Activated CD8-positive, alpha-beta memory T cell treated with anti-CD3 and anti-CD28 coated beads, Interleukin-2, amount 10 ng/mL, durations not matched to agents 7 days and 5 days (primary cell): ENCODE measurements at places on chromosomes 3 and 15. TPM values are rescaled to one million over a fixed set of nuclear protein-coding genes. Genes with fewer than 3 reads are reported as not detected.

GRCh38 chr3:142019794-142020320, 129.5 kb downstream of the TFDP2 start:
- no peak for DNase-seq

The A4GNT gene
- not detected for total RNA-seq

The KCNH8 gene
- not detected for total RNA-seq

DNA sequence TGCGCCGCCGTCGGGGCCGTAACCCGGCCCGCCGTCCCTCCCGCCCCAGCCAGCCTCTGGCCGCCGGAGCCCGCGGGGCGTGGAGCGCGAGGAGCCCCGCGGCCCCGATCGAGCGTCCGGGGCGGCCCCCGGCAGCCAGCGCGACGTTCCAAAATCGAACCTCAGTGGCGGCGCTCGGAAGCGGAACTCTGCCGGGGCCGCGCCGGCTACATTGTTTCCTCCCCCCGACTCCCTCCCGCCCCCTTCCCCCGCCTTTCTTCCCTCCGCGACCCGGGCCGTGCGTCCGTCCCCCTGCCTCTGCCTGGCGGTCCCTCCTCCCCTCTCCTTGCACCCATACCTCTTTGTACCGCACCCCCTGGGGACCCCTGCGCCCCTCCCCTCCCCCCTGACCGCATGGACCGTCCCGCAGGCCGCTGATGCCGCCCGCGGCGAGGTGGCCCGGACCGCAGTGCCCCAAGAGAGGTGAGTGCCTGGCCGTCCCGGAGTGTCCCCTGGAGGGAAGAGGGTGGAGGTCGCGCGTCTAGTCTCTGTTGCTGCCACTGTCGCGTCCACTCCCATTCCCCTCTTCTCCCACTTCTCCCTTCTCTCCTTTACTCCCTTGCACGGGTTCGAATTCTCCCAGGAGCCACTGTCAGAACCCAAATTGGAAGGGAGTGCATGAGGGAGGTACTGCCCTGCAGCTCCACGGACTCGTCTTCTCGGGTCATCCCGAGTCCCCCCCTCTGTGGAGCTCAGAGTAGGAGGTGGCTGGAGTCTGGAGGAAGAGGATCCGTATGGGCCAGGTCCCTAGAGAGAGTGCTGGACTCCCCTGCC, 585 bp downstream of the CSK start:
- peak; percentile 76 for DNase-seq

The KCNAB1 gene
- 0.19 TPM for total RNA-seq

GRCh38 chr15:51186181-51186705, 91.5 kb upstream of the TNFAIP8L3 start:
- DNase-seq, result no peak

The MYL3 gene
- total RNA-seq, result not detected

The RAD51 gene
- total RNA-seq, result 73.0 TPM

The HYKK gene
- total RNA-seq, result 1.9 TPM

The SCAMP5 gene
- 0.61 TPM for total RNA-seq

GRCh38 chr15:59159210-59159609, 47.4 kb upstream of the LDHAL6B start:
- DNase-seq, result no peak

- no peak for DNase-seq
These were observed 46.9 kb upstream of the SLC7A14 start for GRCh38 chr3:170632780-170633179.

DNA sequence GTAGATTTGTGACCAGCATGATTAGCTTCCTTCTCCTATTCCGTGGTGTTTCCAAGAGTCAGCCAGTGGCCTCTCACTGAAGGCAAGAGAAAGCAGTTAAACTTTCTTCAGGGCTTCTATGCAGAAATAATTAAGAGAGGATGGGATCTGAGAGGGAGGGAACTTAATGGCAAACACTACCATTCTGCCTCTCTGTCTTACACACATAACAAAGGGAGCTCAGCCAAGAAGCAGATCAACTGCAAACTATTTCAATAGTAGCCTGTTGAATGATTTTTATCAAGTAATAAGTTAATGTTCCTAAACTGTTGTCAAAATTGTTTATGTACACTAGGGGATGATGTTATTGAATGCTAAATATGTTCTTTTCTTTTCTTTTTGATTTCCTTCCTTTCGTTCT, 11.8 kb downstream of the OXSR1 start:
- no peak for DNase-seq

GRCh38 chr3:132800958-132801357, 78.7 kb upstream of the NPHP3 start:
- no peak for DNase-seq

DNA sequence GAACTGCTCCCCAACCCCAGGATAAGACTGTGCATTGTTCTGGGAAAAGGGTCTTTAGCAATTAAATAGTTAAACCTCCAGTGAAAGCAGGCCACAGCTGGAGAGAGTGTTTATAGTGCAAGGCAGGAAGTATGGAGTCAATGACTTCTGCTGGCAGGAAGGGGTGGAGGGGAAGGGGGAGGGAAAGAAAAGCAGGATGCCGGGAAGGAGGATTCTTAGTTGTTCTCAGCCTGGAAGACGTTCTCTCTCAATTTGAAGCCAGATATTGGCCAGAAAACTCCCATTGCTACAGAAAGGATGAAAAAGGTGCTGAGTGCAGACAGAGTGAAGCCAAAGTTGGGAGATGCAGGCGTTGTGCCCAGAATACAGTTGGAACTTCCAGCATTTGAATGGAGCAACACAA, 35.7 kb upstream of the ACTL6A start:
- DNase-seq, result no peak

The DNASE1L3 gene
- total RNA-seq, result not detected

The TRMT10C gene
- 24.1 TPM for total RNA-seq

DNA sequence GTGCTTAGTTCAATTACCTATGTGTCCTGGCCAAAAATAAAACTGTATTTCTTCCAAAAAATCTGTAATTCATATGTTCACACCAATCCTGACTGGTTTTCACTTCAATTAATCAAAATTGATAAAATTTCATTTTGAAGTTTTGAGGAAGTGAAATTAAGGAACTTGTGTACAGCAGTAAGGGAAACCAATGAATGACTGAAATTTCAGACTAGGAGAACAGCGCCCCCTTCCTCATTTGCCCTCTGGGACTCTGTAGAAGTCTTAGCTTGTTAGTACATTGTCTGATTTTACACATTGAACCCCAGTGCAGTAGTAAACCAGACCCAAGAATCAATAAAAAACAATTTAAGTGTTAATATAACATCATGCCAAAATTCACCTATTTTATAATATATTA, 495.3 kb upstream of the AGTR1 start:
- DNase-seq, result no peak

The HCLS1 gene
- total RNA-seq, result 312 TPM

- no peak for DNase-seq
These were observed 24.8 kb upstream of the SHISA5 start for GRCh38 chr3:48528754-48529153.

DNA sequence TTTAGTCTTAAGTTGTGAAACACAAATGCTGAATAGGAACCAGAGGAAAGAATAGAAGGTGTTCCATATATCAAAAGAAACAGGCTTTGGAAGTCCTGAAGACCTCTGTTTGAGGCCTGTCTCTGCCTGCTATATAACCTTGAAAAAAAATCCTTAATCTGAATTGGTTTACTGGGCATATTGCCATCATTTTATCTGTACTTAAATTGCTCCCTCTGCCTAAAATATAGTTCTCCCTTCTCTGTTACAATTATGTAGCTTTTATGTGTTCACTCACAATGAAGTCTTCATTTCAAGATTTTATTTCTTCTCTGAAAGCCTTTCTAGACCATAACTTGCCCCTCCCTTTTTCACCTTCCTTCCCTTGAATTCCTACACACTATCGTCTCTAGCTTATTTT, 21.2 kb downstream of the ARL13B start:
- DNase-seq, result no peak

GRCh38 chr15:77696871-77697270, 64.2 kb upstream of the LINGO1 start:
- no peak for DNase-seq

DNA sequence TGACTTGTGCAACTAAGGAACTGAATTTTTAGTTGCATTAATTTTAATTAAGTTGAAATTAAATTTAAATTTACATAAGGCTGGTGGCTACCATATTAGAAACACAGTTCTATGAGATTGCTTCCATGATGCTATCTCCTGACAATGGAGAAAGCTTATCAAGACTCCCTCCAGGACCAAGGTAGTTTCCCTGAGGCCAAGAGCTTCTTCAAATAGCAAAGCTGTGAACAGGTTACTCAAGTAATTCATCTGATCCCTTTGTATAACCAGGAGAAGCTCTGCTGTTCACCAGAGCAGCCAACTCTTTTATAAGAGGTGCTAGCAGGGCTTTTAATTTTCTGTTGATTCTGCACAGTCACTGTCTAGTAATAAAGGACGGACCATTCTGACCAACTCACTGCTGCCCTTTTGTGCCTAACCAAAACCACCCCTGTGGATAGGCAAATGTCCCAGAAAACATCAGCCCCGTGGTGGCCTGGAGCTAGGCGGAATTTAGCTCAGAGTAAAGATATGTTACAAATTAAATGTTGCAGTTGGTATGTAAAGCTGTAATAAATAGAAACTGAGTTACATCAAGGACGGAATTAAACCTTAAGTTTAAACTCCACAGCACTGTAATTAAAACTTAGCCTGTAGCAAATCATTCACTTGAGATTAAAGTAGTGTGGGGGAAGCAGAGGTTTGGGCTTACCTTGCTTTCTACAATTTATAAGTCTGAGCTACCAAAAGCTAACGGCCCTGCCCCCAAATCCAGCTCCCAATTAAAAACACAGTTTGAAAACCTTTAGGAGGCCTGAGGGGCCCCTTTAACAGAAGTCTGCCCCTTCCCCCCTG, 55.6 kb upstream of the LRTM1 start:
- no peak for DNase-seq

DNA sequence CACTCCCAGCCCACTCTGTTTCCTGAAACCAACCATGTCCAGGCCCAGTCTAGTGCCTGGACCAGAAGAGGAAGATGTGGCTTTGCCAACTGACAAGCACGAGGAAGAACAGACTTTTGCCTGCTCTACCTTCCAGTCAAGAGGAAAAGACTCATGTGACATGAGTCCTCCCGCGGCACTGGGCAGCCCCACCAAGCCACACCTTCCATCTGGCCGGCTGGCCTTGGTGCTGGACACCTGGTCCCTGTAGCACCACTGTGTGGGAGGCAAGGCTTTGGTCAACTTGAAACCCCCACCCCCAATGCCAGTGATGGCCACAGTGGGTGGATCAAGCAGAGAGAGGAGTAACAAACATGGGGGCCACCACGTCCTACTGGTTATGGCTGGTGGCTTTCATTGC, 12.5 kb downstream of the CHDH start:
- no peak for DNase-seq

The BNIP2 gene
- total RNA-seq, result 75.2 TPM

GRCh38 chr15:40054855-40055575, 16.0 kb upstream of the SRP14 start:
- peak; percentile 70 for DNase-seq

DNA sequence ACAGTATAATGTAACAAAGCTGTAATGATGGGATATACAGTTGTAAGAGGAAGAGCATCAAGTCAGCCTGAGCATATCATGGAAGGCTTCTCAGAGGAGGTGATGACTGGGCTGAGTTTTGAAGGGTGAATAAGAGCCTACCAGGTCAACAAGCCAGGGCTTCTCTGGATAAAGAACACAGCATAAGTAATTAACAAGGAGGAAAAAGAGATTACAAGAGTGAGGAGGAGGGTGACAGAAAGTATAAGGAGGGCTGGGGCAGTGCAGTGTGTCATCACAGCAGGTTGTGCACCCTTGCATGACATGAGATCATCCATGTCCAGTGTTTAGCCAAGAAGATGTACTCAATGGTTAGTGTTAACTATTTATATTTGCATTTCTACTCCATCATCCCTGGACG, 16.9 kb upstream of the SPATA12 start:
- DNase-seq, result no peak

- no peak for DNase-seq
These were observed 870 bp upstream of the TMEM40 start for GRCh38 chr3:12759693-12760565.

- no peak for DNase-seq
These were observed 30.5 kb downstream of the TNK2 start for GRCh38 chr3:195877767-195878423.

DNA sequence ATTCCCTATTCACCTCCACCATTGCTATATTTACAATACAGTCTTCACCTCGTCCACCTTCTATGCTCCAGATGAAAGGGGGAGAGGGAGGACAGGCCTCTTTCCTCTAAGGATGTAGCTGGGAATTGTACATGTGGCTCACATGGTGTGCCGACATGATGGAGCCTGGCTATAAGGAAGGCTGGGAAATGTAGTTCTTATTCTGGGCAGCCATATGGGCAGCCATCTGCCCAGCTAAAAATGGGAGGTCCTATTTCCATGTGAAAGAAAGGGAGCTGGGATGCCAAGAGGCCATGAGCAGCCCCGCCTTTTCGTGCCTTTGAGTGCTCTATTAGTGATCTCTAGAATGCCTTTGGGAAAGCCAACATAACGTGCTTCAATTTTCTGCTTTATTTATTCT, 27.1 kb upstream of the MGLL start:
- no peak for DNase-seq

DNA sequence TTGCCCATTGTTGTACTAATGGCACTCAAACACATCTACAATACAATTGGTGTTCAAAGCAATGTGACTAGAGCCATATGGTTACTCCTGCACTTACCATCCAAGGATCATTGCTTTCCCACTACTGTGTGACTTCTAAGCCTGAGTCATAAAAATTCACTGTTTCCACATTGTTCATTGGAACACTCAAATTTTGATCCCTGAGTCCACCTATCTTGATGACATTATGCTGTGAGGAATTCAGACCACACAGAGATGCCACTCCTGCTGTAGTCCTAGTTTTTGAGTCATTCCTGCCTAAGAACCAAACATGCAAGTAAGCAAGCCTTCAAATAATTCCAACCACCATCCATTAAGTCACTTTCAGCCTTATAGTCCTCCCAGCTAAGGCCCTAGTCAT, 176.2 kb downstream of the EFHB start:
- no peak for DNase-seq

- no peak for DNase-seq
These were observed 105.0 kb downstream of the SSR3 start for GRCh38 chr3:156449710-156450574.

DNA sequence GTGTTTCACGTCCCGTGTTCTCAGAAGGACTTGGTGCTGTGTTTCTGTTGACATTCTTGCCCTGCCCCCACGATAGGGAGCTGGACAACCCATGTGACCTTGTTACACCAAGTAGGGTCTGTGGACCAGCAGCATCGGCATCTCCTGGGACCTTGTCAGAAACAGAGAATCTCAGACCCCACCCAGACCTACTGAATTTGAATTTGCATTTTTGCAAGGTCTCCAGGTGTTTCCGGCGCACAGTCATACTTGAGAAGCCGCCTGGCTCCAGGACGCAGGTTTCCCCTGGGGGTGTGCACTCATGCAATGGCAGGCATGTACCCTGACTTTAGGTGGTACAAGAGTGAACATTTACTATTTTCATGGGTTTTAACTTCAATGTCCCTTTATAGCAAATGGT, 117.9 kb downstream of the TLE3 start:
- no peak for DNase-seq

DNA sequence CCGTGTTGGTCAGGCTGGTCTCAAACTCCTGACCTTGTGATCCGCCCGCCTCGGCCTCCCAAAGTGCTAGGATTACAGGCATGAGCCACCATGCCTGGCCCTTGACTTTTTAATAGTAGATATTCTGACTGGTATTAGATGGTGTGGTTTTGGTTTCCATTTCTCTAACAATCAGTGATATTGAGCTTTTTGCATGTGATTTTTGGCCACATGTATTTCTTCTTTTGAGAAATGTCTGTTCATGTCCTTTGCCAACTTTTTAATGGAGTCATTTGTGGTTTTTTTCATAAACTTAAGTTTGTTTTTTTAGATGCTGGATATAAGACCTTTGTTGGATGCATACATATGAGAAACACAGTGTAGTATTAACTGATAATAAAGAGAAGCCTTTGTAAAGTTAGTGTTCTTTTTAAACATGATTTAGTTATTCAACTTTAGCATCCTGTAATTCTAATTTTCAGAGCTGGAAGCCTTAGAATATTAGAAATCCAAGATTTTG, 280.8 kb downstream of the RBMS3 start:
- no peak for DNase-seq
